ENCODE measurements at places on chromosomes 4 and X.

DNA sequence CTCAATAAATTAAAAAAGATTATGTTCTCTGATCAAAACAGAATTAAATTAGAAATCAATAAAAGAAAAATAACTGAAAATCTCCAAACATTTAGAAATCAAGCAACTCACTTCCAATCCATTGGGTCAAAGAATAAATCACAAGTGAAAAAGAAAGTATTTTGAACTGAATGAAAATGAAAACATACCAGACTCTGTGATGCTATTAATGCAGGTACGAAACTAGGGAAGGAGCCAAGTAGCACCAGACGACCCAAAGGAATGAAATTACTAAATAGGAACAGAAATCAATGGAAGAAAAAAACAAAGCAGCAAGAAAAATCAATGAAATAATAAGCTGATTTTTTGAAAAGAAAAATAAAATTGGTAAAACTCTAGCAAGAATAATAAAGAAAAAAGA is 15.4 kb downstream of the CCDC110 start:
- DNase-seq, result no peak

- no peak for DNase-seq
Measured at GRCh38 chr4:121114756-121115155, 42.4 kb upstream of the NDNF start.

- no peak for DNase-seq
Measured at GRCh38 chrX:45360571-45360970, 159.9 kb upstream of the DIPK2B start.

GRCh38 chr4:124429746-124430250 is 282.7 kb downstream of the ANKRD50 start:
- DNase-seq, result no peak

GRCh38 chr4:66555301-66555700 is 885.0 kb upstream of the EPHA5 start:
- no peak for DNase-seq

DNA sequence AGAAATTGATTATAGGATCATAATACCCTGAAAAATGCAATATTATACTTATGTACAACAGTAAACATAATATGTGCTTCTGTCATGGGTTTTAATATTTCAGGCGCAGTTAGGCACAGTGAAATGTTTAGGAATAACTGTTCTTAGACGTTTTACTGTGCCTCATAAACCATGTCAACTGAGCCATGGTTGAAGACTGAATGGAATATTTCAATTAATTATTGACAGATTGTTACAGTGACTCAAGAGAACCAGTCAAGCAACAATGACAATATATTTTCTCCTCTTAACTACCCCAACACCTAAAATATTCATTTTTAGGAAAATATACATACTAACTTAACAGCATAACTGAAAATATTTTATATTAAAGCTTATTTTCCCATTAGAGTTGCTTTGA is 852.7 kb upstream of the FRG1 start:
- no peak for DNase-seq

- DNase-seq, result no peak
Measured at GRCh38 chrX:12159799-12160198, 21.5 kb downstream of the FRMPD4 start.

DNA sequence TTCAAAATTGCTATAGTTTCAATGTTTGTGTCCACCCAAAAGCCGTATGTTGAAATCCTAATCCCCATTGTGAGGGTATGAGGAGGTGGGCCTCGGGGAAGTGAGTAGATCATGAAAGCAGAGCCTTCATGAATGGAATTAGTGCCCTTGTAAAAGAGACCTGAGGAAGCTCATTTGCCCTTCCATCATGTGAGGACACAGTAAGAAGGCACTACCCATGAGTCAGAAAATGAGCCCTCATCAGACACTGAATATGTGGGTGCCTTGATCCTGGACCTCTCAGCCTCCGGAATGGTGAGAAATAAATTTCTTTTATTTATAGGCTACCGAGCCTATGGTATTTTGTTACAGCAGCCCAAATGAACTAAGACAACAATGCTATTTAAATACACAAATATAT is 57.7 kb upstream of the EFHC2 start:
- no peak for DNase-seq

GRCh38 chr4:2583517-2583916 is 47.1 kb downstream of the FAM193A start:
- no peak for DNase-seq

- DNase-seq, result no peak
Measured at GRCh38 chr4:89293299-89293698, 14.3 kb downstream of the GPRIN3 start.

DNA sequence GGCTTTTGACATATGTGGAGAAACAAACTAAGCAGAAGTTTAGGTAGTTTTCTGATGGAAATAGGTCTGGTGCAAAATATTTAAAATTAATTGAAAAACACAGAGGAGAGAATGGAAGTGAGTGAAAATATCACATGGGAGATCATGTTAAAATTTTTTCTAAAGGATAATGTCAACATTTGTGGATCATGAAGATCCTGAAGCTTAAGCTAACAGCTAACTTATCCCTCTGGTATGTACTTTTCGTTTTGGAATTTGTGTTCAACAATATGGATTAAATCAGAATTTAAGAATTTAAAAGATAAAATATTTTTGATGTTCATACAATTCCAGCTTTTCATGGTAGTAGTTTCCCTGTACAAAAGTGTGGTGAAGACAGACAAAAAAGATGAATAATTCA is 572.8 kb upstream of the FAM241A start:
- no peak for DNase-seq

- DNase-seq, result no peak
Measured at GRCh38 chr4:26116057-26116456, 202.0 kb downstream of the SMIM20 start.

DNA sequence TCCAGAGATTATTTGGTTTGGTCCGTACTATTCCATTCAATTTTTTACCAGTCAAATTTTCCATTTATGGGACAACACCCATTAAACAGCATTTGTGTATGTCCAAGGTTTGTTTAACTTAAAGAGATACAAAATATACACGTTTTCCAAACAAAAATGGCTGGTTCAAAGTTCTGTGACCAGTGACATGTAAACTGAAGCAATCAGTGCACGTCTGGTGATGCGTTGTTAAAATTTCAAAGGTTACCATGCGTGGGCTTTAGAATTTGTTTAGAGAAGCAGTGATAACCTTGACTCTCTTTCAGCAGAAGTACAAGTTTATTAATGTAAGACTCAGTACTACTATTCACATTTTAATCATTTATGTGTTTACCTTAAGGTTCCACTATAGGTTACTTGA is 25.2 kb upstream of the ALB start:
- DNase-seq, result no peak

- no peak for DNase-seq
Measured at GRCh38 chr4:106367072-106367471, 1.5 kb downstream of the GIMD1 start.

- DNase-seq, result peak; percentile 32
Measured at GRCh38 chr4:129342819-129343408, 247.0 kb downstream of the C4orf33 start.

GRCh38 chr4:110184140-110184790 is 14.2 kb downstream of the ELOVL6 start:
- DNase-seq, result peak; percentile 23

GRCh38 chr4:84028340-84028739 is 470.8 kb downstream of the NKX6-1 start:
- DNase-seq, result no peak

DNA sequence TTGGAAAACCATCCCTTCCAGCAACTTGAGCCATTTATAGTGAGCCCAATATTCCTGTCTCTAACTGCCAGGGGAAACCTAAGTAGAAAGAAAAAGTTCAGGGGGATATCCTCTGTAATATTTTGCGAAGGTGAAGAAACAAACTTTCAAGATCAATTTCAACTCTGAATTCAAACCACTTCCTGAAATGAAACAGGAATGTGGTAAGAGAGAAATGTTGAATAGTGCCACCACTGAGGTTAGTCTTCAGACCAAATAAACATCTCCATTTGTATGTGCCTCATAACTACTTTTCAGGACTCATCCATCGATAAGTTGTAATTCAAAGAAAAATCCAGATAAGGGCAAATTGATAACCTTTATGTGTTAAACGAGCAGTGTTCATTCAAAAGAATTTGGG is 128.7 kb downstream of the GABRB1 start:
- peak; percentile 1 for DNase-seq

- DNase-seq, result no peak
Measured at GRCh38 chr4:141465171-141465570, 171.2 kb upstream of the IL15 start.

DNA sequence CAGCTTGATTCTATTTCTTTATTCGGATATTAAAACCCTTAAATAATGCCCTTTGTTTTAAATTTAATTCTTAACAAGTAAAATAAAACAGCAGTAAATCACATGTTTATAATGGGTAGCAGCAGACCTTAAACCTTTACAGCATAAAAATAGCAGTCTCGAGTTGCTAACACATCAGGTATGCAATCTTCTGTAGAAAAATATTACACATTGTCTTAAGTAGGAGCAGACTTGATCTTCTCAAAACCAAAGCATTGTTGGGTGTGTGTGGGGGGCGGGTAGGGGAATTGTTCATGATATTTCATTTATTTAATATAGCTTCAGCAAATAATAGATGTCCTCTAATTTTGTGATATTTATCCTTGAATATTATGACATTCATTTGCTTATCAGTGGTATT is 331.4 kb downstream of the PCDH7 start:
- DNase-seq, result no peak

GRCh38 chrX:46683048-46683447 is 75.9 kb downstream of the SLC9A7 start:
- no peak for DNase-seq

- no peak for DNase-seq
Measured at GRCh38 chrX:110173192-110174175, 144.4 kb downstream of the AMMECR1 start.

DNA sequence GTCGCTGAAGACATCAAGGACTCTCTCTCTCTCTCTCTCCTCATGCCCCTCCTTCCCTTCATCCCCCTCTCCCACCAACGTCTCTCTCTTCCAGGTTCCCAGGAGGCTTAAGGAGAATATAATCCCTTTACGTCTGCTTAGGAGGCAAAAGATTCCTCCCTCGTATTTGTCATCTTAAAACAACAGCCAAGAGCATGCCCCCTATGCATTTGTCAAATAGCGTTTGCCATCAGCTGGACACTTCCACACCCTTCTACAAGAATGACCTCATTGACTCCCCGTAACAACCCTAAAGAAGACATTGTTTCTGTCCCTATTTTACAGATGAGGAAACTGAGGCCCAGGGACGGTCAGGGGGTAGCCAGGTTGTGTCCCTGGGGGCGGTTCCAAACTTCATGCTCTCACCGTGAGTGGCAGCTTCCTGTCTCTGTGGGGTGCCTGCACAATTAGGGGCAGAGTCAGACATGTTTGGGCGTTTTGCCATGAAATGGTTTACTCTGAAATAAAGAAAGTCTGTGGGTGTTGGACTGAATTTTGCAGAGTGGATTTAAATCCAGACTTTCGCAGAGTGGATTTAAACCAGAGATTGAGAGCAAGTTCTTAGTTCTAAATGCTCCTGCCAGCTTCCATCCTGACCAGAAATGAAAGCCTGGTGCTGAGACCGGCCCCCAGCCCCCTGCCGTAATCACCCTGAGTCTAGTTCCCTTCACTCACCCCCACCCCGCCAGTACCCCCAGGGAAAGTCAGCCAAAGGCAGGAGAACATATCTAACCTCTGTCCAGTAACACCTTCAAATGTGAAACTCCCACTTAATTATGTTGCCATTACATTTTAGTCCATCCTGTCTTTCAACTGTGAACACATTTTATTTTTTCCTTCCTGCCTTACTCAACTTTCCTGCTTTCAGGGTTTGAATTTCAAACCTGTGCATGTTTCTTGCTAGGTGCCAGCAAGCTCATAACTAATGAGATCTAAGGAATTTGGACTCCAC is 44.3 kb upstream of the TBL1X start:
- no peak for DNase-seq

DNA sequence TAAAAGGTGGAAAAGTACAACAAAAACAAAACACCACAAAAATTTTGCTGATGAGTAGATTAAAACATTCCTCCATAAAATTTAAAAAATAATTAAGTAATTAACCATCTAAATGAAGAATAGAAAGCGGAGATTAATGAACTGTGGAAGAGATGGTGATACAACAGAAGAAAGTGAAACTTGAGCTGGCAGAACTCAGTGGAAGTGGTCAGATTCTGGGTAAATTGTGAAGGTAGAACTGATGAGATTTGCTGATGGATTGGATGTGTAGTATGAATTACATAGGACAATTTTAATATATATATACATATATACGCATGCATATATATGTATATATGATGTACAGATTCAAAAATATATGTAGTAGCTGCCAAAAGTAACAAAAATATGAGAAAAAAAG is 73.9 kb downstream of the AMOT start:
- no peak for DNase-seq

DNA sequence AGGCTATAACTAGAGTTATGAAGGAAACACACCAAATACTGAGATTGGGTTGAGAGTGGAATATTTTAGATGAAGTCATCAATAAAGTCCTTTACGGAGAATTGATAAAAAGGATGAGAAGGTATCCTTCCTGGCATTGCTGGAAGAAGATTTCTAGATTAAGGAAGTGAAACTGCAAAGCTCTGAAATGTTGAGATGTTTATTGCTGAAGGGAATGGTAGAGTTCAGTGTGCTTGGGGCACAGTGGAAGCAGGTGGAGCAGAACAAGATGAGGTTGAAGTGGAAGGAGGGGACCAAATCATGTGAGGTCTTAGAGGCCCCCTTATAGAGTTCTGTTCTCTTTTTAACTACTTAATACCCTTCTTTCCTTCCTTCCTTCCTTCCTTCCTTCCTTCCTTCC is 848.5 kb downstream of the RAB28 start:
- DNase-seq, result no peak

GRCh38 chr4:100968046-100968445 is 379.3 kb downstream of the PPP3CA start:
- no peak for DNase-seq

DNA sequence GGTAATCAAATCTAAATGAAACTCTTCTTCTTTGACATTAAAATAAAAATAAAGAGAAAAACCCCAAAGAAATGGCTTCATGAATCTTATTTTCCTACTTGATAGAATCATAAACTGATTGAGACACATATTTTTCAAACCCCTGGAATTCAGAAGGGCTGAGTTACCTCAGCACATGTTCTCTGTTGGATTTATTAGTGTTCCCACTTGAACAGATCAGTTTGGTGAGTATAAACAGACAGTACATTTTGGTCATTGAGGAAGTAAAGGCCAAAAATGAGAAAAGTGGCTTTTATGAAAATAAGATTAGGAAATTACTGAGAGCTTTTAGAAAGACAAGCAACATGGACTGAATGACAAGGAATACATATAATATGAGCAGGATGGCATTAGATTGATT is 620.4 kb downstream of the ANKRD50 start:
- no peak for DNase-seq

GRCh38 chr4:8912089-8912455 is 40.4 kb upstream of the HMX1 start:
- DNase-seq, result no peak

Data from hematopoietic multipotent progenitor cell treated with erythropoietin and hydrocortisone succinate and interleukin-3 and kit ligand, for 6 days (in vitro differentiated cells).